ENCODE measurements at places on chromosomes 12 and 14. TPM values are rescaled to one million over a fixed set of nuclear protein-coding genes. Genes with fewer than 3 reads are reported as not detected.

MYO1H gene
- not detected for total RNA-seq

ACRBP gene
- total RNA-seq, result not detected

MANSC4 gene
- not detected for total RNA-seq

BCL11B gene
- 0.11 TPM for total RNA-seq

PTCSC3 gene
- total RNA-seq, result not detected

All from A375 (cell line).